ENCODE measurements at places on chromosomes 7 and 10. TPM values are rescaled to one million over a fixed set of nuclear protein-coding genes. Genes with fewer than 3 reads are reported as not detected.

EN2 gene
- not detected for total RNA-seq

POM121C gene
- 30.6 TPM for total RNA-seq

DNA sequence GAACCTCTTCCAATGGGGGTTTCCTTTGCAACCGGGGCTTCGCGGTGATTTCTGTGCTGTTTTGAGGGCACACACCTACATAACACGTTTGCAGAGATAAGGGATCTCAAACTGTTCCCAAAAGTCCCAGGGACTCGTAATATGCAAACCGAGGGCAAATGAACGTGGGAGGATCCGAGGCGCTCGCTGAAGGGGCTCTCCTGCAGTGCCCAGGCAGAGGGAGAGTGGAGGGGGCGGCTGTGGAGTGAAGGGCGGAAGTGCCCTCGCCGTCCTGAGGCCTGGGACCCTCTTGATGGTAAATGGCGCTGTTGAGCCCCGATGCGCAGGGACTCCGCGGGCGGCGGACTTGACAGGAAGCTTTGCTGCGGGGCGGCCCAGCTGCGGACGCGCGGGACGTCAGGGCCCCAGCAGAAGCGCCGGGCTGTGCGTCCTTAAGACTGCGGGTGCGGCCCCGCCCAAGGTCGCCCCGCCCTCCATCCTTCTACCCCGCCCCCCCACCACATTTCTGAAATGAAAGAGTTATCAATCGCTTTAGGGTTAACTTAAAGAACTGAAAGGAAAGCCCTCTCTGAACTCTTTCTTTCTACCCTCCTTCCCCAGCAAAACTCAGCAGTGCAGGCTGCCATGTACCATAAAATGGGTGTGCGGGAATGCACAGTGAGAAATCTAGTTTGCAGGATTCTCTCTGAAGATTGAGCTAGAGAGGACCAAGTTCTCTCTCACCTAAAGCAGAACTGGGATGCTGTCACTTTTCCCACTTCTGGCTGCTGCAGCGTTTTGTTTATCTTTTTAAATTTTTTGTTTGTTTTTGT, 151.8 kb upstream of the YAE1 start:
- ATAC-seq = peak; percentile 53

DMBT1 gene
- 1.6 TPM for total RNA-seq

DNA sequence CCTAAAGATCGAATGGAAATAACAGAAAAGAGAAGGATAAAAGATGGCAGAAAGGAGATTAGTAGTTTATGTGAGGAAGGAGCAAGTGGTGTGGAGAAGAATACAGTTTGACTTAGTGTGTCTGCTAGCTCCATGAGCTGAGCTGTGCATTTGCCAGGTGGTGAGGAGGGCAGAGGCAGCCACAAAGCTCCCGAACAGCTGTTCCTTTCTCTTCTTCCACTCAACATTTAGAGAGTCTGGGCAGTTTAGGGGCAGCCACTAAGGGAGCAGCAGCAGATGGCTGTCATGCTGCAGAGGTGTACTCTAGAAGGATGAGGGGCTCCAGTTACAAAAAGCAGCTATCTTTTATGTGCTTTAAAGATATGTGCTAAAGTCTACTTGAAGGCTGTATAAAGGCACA, 674.4 kb downstream of the GRM8 start:
- ATAC-seq = no peak

DNA sequence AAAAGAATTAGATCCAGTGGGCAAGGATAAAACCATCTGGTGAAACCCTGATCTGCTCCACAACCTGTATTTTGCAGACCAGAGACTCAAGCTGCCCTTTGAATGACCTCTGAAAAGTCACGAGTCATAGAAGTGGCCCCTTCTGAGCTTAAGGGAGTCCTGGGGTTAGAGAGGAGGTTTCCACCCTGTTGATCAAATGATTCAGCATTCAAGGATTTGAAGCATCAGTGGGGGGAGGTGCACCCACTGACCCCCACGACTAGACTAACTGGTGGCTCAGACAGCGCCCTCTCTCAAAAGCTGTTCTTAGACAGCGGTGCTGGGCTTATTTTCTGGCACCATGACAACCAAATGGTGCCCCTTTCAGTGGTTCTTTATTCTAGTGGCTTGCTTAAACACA, 44.3 kb downstream of the PLCE1 start:
- no peak for ATAC-seq

DNA sequence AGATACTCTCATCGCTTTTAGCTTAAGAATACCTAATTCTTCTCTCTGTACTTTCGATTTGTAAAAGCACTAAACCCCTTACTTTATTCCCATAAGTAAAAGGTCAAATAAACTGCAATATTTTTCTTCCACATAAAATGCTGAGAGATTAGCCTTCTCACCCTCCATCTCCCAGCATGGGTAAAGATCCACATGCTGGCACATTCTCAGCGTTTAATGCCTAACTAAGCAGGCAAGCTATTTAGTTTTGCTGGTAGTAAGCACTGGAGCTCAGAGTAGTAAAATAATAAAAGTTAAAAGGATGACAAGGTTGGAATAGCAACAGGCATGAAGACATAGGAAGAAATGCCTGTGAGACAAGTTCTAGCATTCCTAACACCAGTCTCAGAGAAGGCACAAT, 65.9 kb upstream of the NEBL start:
- no peak for ATAC-seq

- ATAC-seq = no peak
These were observed 32.0 kb downstream of the CCDC186 start for GRCh38 chr10:114142018-114142417.

SPRN gene
- 0.12 TPM for total RNA-seq

SLC26A5 gene
- not detected for total RNA-seq

DNA sequence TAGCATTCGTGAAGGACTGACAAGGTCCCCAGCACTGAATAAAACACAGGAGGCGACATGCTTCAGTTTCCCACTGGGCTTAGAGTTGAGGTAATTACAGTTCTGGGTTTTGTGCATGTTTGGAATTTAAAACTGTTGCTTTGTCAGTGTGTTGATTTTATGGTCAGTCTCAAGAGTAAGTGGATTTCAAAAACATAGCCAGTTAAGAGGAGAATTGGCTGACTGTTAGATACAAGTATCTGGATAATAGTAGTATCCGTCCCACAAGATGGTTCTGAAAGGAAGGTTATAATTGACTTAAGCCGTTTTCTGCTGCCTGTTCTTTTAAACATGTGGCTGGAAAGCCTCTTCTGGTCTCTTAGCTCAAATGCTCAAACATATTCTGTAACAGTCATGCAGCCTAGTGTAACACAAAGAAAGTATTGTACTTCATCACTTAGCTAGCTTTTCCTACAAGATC, 170.9 kb downstream of the POLR1F start:
- no peak for ATAC-seq

GRCh38 chr7:133676805-133677370, 424.0 kb downstream of the EXOC4 start:
- ATAC-seq = no peak

All from esophagus mucosa (tissue), 1 donor.